Activated CD4-positive, alpha-beta T cell treated with anti-CD3 and anti-CD28 coated beads, Interleukin-2, amount 50 U/mL, for 1 hour (primary cell): ENCODE measurements at places on chromosomes 5 and 9.

DNA sequence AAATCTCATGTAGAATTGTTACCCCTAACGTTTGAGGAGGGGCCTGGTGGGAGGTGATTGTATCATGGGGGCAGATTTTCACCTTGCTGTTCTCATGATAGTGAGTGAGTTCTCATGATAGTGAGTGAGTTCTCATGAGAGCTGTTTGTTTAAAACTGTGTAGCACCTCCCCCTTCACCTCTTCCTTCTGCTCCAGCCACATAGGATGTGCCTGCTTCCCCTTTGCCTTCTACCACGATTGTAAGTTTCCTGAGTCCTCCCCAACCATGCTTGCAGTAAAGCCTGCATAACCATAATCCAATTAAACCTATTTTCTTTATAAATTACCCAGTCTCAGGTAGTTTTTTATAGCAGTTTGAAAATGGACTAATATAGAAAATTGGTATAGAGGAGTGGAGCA, 1783.7 kb upstream of the CDH9 start:
- DNase-seq, result no peak

DNA sequence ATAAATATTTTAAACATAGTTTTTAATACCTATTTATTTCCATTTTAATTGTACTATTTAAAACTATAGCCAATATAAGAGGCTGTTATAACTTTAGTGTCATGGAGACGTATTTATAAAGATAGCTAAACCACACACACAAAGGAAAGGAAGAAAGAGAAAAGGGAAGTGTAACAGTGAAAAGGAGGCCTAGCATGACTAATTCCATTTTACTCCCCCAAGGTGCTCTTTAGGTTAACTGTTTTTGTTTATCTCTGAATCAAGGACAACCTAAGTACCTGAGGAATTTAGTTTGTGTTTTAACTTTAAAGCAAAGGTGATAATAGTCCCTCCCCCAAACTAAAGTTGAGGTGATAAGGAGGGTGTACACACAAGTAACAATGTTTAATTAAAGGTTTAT, 1188.9 kb upstream of the C9orf72 start:
- DNase-seq, result no peak

GRCh38 chr9:37678789-37679273, 28.1 kb downstream of the FRMPD1 start:
- no peak for DNase-seq

- peak; percentile 52 for DNase-seq
Observed at GRCh38 chr5:80191991-80192398, 63.9 kb downstream of the SERINC5 start.

DNA sequence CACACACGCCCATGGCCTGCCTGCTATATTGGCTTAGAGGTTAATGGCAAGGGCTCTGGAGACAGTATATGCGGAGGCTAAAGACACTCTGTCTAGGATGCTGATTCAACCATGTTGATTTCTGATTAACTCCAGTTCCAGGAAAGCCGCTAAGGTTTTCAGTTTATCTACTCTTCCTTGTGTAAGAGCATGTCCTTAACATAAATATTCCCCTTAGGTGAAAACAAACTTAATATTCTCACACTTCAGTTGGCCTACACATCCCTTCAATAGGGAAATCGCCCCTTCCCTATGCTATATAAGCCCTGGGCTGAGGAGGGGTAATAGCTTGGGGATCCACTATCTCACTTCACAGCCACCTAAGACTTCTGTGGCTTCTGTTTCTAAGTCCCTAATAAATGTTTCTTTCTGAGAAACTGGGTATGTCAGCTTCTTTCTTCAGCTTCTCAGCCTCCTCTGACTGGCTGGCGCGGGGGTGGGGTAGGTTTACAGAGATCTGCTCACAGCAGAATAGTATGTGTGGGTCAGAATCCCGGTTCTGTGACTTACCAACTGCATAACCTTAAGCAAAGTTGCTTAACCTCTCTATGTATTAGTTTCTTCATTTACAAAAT, 4.3 kb upstream of the GPX3 start:
- DNase-seq, result no peak

DNA sequence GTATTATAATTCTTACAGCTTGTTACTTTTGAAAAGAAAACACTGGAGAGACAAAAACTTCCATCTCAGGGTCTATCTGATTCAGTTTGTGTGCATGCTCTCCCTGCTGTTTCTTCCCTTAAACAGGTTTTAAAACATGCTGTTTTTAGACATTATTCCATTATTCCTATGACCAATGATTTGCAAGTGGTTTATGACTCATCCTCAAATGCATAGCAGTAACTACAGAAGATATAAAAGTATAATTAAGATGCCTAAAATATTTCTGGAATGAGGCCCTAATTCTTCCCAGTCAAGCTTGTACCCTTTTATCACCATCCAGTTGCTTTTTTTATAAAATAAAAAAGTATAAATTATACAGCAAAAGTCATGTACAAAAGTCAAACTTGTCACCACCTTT, 3.7 kb downstream of the DTWD2 start:
- no peak for DNase-seq

DNA sequence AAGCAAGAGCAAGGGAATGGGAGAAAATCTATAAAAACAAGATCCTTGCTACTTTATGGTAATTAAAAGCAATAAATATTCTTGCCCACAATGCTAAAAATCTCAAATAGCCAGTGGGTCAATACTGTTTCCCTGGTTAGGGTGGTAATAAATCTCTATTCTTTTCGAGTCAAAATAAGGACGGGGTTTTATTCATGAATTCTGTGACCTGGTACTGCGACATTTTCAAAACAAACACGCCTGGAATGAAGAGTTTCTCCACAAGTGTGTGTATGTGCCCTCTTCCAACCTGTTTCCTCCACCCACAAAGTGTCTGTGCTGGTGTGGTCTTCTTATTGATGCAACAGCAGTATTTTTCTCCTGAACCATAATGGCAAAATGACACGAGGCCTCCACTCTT, 358.8 kb upstream of the BRINP1 start:
- DNase-seq, result no peak

DNA sequence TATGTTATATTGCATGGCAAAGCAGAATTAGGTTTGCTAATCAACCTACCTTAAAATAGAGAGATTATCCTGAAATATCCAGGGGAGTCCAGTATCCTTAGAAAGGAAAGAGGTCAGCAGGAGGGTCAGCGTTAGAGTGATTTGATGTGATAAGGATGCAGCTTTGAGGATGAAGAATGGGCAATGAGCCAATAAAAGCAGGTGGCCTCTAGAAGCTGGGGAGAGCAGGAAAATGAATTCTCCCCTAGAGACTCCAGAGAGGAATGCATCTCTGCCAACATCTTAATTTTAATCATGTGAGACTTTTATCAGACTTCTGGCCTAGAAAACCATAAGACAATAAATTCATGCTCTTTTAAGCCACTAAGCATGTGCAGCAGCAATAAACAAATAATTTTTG, 65.7 kb upstream of the SYK start:
- DNase-seq, result no peak

DNA sequence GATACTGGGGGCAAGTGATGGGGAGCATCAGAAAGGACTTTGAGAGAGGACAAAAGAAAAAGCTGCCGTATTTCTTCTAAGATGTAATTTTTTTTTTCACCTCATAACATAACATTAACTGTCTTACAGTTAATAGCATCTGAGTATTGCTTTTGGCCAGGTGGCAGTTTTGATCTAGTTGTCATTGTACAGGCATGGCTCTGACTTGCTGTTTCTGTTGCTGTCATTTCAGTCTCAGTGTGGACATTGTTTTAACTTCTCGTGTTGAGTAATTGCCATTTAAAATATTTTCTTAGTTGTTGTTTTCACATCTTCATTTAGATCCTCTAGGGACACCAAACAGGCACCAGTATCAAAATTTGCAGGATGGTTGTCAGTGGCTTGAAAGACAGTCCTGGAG, 12.4 kb downstream of the SMAD5 start:
- no peak for DNase-seq

DNA sequence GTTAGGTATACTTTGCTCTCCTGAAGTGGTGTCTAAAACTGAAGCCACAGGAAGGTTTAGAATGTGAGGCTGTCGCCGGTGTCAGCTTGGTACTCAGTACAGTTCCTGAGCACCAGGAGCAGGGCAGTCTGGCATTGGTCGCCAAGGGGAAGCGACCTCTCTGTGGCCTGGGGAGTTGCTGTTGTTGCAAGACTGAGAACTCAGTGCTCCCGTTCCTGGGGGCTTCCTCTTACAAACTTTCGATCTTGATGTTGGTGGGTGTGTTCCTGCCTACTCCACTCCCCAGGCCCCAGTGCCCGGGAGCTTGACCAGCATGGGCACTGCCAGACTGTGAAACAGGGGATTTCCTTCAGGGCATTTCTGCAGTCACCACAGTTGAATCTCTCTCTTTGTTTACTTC, 52.4 kb upstream of the PPARGC1B start:
- no peak for DNase-seq

DNA sequence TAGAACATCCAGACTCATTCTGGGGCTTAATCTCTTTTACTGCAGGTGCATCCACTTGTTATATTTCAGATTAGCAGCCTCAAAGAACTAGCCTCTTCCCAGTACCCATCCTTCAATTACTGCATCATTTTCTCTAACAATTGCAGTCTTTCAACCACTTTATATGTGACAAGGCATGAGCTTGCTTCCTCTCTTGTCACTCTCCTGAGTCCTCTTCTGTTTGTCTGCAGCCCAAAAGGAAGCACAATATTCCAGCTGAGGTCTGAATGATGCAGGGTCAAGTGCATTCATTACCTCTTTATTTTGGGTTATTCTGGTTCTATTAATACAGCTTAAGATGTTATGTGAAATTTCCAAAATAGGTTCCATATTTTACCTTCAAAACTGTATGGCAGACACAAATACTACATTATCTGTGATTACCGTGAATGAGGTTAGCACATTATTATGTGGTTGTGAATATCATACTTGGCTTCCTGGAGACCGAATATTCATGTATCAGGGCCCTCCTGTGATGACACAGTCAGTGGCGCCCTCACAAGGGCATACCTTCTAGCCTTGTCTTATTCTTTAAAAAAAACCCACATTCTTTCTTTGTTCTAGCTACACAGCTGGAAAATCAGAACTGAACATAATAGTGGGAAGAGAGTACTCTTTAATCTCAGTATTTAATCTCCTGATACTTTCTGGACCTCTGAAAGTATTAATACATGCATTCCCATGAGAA, 323.8 kb downstream of the PDE4D start:
- DNase-seq, result no peak

DNA sequence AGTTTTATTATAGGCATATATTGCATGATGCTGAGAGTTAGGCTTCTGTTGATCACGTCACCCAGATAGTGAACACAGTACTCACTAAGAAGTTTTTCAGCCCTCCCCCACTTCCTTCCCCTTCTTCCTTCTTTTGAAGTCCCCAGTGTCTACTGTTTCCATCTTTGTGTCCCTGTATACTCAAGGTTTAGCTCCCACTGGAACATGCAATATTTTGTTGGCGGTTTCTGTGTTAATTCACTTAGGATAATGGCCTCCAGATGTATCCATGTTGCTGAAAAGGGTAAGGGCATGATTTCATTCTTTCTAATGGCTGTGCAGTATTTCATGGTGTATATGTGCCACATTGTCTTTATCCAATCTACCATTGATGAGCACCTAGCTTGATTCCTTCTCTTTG, 764.3 kb downstream of the MTRR start:
- DNase-seq, result no peak

- no peak for DNase-seq
Observed at GRCh38 chr5:57316798-57317327, 143.0 kb downstream of the GPBP1 start.

GRCh38 chr9:91146391-91147019, 215.2 kb downstream of the AUH start:
- DNase-seq, result no peak

DNA sequence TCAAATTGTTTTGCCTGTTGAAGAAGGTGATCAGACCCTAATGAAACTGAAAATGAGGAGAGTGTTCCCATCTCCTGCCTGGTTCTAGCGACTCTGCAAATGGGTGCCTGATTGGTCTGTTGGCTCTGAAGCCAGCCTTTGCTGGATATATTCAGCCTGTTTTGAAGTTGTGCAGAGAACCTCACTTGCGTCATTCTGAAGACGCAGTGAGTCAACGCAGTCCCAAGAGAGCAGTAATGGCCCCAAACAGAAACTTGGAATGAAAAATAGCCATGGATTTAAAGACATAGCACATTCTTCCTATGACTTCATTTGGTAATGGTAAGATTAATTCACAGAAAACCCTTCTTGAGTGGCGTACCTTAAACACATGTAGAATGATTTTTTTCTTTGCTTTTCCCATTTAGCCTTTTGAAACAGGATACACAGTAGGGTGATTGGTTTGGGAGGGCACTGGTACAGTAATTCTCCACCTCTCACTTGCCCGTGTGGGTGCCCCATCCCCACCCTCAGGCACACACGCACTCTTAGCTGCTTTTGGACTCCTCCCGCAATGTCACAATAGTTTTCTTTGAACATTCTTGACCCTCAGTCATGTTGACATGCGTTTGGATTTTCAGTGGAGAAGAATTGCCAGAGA, 54.1 kb upstream of the ABL1 start:
- no peak for DNase-seq

GRCh38 chr9:91655215-91655614, 231.6 kb upstream of the NFIL3 start:
- no peak for DNase-seq

DNA sequence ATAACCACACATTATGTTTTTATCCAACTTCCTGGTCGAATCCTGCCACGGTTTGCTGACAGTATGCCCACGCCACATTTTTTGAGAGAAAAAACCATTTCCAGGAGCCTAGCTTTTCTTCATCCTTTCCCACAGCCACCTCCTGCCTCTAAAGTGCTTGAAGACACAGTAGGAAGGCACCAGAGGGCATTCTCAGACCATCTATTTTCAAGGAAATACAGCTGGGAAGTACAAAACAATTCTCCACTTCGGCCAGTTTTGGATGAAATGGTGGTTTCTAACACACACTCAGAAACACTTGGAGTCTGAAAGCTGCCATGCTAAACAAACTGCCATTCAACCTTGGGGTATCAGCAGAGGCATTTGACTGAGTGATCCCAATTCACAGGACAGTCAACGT, 86.3 kb upstream of the RPS23 start:
- no peak for DNase-seq

DNA sequence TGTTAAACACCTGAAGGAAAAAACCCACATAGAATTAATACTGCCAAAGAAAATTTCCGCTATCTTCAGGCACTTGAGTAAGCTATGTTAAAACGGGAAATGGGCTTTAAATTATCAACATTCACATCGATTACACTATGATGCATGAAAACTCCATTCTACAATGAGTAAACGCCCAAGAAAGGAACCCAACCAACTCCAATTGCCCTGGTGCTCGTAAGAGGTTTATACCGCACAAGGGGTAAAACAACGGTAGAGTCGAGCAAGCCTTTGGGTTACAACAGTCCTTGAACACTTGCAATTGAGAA, 1.0 kb downstream of the AGTPBP1 start:
- no peak for DNase-seq

DNA sequence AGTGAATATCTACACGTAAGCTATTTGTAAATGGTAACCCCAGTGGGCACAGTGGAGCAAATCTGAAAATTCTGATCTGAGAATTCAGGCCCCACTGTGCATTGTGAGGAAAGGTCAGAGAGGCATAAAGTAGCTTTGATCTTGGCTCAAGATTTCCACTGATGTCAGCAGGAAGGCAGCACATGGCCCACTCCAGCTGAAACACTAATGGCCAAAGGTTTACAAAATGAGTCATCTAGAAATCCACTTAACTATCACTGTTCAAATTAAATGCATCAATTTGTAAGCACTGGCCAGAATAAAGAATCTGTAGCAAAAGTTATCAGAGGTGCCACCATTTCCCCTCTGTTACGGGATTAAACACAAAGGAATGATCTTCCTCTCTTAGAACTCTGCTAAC, 191.6 kb downstream of the C9orf152 start:
- no peak for DNase-seq

- no peak for DNase-seq
Observed at GRCh38 chr9:82011133-82011532, 22.6 kb downstream of the SPATA31D1 start.

- no peak for DNase-seq
Observed at GRCh38 chr5:104171958-104172690, 609.5 kb upstream of the NUDT12 start.
